ENCODE measurements at places on chromosomes 13 and 19.
A peak's percentile ranks its signal among the peaks of the same experiment; 100 is the strongest.

DNA sequence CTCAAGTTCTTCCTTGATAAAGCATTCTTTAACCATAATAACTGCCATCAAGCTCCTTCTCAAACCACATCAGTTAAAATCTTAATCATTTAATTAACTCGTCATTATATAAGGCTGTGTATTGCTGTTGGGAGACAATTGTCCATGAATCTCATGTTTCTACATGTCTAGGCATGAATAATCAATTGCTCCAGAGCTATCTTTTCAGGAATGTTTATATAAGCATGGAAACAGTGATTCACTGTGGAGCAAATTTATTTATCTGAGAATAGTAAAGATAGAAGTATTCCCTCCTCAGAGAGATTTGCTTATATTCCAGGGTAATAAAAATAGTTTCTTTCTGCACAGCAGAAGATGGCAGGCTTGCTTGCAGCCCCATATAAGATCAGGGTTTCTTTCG lies 71.1 kb downstream of the CBY2 start:
- no peak for DNase-seq

DNA sequence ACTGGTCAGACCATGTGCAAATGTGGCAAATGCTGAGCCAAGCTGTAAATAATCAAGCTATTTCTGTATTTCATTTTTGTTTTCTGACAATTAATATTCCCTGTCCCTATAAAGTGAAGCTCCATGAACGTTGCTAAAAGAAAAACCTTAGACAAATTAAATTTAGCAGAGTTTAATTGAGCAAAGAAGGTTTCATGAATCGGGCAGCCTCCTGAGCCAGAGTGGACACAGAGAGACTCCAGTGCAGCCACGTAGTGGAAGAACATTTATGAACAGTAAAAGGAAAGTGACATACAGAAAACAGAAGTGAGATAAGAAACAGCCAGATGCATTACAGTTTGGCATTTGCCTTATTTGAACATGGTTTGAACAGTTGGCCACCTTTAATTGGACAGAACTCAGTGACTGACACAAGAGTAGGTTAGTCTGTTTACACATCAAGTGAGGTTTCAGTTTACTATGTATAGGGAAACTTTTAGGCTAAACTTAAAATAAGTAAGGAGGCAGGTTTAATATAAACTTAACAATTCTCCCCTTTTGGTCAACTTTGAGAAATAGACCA lies 69.7 kb downstream of the UFM1 start:
- no peak for DNase-seq

GRCh38 chr13:36979361-36980050 lies 19.6 kb downstream of the ALG5 start:
- DNase-seq: no peak

GRCh38 chr13:32587011-32587810 lies 959 bp downstream of the PDS5B start:
- peak; percentile 86 for DNase-seq

DNA sequence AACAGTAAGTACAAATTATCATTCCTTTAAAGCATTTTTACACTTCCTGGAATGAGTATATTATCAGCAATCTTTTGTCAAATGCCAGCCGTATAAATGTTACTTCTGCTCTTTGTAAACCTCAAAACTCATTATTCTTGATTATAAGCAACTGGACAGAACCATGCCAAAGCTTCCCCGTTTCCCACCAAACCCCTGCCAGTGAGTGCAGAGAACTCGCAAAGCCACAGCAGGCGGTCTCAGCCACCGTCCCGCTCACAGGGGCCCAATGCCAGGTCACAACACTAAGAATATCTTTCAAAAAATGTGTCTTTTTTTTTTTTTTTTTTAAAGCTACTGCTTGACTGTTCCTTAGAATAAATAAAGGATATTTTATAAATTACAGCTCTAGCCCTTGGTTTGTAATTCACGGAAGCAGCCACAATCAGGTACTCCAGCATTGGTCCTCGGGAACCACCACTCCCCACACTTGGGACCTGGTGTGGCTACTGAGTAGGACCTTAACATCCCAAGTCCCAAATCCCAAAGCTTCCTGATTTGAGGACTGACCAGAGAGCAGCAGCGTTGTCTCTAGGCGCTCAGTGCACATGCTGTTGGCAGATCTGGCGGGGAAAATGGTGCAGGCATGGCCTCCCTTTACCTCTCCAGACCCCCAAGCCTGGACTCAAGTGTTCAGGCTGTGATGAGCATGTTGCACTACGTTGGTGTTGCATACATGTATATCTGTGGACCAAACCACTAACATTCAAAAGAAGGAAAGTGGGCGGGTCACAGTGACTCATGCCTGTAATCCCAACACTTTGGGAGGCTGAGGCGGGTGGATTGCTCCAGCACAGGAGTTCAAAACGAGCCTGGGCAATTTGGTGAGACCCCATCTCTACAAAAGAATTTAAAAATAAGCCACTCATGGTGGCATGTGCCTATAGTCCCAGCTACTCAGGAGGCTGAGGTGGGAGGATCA lies 19.0 kb downstream of the KCTD15 start:
- DNase-seq: no peak

GRCh38 chr19:2584002-2584401 lies 108.1 kb downstream of the GADD45B start:
- DNase-seq: no peak

DNA sequence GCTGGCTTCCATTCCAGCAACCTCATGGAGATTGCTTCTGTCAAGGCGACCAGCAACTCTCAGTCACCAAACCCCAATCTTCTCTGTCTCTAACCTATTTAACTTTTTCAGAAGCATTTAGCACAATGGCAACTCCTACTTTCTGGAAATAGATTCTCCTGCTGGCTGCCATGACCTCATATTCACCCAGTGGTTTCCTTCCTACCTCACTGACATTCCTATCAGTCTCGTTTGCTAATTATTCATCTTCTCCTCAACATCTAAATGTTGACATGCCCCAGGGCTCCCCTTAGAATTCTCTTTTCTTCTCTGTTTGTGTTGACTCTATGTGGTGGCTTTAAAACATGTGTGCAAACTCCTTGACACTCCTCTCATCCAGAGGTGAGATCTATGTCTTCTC lies 106.7 kb downstream of the OLFM4 start:
- DNase-seq: no peak

DNA sequence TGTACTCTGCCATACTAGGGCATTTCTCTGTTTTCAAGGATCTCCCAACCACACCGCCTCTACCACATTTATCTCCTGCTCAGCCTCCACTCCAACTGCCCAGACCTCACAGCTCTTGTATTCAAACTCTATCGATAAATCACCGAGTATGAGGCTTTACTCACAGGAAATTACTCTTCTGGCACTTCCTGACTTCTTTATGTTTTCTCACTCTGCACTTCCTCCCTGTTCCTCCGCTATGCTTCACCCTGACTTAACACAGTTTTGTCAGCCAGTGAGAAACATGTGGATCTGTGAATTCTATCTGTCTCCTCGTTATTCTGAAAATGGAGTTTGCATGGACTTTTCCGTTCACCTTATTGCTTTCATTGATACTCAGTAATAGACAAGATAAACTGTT lies 2.6 kb upstream of the CARD8 start:
- DNase-seq: no peak

DNA sequence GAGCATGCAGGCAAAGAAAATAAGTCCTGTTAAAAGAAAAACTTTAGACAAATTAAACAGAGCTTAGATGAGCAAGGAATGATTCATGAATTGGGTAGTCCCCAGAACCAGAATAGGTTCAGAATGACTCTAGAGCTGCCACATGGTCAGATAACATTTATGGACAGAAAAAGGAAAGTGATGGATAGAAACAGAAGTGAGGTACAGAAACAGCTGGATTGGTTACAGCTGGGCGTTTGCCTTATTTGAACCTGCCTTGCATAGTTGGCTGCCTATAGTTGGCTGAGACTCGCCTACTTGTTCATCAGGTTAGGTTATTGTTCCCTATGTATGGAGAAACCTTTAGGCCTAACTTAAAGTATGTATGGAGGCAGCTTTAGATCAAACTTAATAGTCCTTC lies 35.4 kb downstream of the WDFY2 start:
- no peak for DNase-seq

DNA sequence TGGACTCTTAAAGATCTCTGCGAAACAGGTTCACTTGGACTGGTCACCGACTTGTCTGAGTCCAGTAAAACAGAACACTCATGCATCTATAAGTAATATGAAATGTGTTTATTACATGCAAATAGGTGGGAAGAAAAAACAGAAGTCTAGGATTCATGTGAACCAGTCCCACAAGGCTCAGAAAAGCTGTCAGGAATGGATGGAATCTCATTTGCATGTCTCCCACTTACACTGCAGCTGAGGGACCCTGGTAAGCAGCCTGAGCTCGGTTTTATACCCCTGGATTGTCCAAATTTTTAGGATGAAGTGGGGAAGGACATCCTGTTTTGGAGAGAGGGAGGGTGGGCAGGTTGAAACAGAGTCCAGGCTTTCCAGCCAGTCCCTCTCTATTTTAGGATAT lies 1545.1 kb upstream of the PCDH20 start:
- DNase-seq: no peak

- no peak for DNase-seq
Measured at GRCh38 chr19:38571682-38572081, 46.1 kb downstream of the MAP4K1 start.

DNA sequence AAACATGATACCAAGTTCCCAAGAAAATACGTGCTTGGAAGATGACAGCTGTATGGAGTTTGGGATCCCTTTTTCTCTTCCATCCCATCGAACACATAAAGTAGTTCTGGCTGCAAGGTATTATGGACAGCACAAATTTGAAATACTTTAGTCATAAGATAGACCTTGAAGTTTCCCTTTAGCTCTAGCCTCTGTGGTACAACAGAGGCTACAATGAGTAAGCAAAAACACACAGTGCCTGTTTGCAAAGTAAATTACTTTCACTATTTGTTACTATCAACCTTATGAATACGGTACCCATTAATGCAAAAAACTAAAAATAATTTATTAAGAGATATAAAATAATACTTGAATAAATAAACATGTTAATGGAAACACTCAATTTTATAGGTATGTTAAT lies 21.0 kb upstream of the LRCH1 start:
- DNase-seq: no peak

- DNase-seq: no peak
Measured at GRCh38 chr13:95607366-95607765, 37.1 kb downstream of the DZIP1 start.

DNA sequence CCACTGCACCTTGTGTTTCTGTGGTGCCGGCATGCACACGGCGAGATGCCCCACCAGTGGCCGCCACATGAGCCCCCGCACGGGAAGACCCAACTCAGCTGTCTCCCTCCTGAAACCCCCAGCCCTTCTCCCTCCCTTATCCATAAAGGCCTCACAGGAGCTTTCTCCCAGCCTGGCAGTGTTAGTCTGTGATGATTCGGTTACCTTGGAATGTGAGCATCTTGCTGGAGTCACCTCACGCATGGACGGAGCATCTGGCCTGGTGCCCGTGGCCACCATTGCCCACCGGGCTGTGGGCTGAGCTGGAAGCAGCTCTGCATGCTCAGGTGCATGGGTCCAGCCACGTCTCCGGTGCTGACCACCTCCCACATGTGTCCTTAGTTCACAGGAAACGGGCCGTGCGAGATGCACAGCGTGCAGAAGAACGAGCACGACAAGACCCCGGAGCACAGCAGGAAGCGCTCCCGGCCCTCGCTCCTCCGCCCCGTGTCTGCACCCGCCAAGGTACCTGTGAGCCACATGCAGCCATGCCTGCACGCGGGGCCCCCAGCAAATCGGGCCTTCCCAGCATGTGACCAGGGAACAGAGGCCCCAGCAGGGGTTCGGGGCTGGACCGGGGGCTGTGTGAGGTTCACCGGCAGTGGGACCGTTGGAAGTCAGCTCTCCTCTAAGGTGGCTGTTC lies 22.0 kb downstream of the SIN3B start:
- peak; percentile 78 for DNase-seq
